Activated CD4-positive, alpha-beta T cell treated with anti-CD3 and anti-CD28 coated beads, Interleukin-2, amount 10 ng/mL, durations not matched to agents 24 days and 14 days (primary cell): ENCODE measurements at places on chromosomes 4 and X.
A peak's percentile ranks its signal among the peaks of the same experiment; 100 is the strongest.

- no peak for DNase-seq
Observed at GRCh38 chr4:123977641-123978081, 581.1 kb downstream of the SPRY1 start.

DNA sequence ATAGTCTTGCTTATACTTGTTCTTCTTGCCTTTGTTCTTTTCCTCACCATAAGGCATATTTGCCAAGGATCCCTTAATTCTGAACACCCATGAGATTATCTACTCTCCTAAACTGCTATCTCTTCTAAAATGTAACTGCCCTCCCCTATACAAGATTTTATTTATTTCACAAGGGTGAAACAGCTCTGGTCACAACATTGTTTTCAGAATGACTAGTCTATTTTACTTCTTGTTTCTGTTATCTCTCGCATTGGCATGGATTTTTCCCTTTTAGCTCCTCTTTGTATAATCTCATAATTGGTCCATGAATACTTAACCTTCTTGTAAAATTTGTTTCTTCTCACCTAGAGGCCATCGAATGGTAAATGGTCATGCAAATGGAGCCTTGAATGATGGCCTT is 17.2 kb upstream of the COL25A1 start:
- no peak for DNase-seq

DNA sequence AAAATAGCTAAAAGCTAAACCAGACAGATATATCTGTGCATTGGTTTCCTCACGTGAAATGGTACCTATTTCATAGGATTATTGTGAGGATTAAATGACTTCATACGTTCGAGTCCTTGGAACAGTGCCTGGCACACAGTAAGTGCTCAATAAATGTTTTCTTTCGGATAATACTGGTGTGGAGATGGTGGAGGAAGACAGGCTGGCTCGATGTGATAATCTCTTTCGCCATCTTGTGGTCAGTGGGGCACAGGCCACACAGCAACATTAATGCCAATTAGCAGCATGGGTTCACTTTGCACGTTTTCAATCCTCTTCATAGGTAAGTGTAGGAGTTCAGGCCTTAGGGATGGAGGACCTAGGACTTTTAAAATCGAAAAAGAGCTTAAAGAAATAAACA is 9.3 kb downstream of the PAGE4 start:
- DNase-seq: no peak

DNA sequence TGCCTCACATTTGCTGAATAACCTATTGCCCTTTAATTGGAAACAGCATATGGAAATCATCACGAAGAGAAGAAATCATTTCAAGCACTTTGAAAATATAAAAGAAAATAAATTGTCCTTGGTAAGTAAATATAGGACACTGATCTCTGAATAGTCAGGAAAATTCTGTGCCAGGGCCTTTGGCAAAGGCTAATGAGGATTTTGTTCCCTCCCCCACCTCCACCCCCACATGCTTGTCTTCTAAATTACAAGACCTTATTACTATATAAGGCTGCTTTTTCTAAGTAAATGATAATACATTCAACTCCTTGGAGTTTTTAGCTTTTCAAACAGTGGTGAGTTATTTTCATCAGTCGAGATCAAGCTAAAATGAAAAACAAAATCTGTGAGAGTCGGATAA is 15.8 kb downstream of the SYNPO2 start:
- DNase-seq: no peak

DNA sequence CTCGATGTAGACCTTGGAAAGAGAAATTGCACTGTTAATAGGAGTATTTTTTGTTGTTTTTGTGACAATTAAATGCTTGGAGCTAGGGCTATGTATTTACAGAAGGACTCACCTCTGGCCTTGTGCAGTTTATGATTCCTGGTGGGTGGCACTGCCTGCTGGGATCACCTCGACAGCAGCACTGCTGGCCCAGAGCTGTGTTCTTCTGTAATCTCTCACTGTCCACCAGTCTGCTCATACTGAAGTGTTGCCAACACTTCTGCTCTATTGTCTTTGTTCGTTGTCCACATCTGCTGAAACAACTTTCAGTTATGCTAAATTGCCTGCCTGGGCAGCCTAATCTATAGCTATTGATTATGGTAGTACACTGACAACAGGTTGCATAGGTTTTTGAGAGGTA is 194.4 kb upstream of the ANK2 start:
- DNase-seq: no peak

GRCh38 chr4:152935631-152936445 is at the start of gene FHDC1:
Gene FHDC1 (plus strand): TSS chr4:152936323. CDS start chr4:152943058, 6,735 bp downstream.
- peak; percentile 71 for DNase-seq

DNA sequence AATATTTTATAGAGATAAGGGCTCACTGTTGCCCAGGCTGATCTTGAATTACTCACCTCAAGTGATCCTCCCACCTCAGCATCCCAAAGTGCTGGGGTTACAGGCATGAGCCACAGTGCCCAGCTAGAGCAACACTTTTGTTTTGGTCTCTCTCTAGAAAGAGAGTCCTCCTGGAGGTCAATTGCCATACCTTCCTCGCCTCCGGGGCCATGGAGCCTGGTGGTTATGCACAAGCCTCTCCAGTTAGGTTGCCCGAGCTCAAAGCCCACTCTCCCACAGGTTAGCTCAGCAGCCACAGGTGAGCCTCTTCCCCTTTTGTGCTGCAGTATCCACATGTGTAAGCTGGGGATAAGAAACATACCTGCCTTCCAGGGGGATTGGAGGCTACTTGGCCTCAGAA is 24.2 kb upstream of the MAN2B2 start:
- no peak for DNase-seq

DNA sequence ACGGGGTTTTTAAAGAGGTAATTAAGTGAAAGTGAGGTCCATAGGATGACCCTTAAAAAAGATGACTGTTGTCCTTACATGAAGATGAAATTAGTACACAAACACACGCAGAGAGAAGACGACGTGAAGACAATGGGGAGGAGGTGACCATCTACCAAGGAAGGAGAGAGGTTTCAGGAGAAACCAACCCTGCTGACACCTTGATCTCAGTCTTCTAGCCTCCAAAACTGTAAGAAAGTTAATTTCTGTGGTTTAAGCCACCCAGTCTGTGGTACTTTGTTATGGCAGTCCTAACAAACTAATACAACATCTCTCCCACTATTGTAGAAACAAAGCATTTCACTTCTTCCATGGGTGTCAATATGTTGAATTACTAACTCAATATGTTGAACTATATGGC is 139.6 kb upstream of the ATOH1 start:
- DNase-seq: no peak

GRCh38 chr4:72701987-72702819 is 133.2 kb upstream of the ADAMTS3 start:
- DNase-seq: peak; percentile 79

- DNase-seq: no peak
Observed at GRCh38 chr4:78167510-78167909, 110.4 kb downstream of the FRAS1 start.

DNA sequence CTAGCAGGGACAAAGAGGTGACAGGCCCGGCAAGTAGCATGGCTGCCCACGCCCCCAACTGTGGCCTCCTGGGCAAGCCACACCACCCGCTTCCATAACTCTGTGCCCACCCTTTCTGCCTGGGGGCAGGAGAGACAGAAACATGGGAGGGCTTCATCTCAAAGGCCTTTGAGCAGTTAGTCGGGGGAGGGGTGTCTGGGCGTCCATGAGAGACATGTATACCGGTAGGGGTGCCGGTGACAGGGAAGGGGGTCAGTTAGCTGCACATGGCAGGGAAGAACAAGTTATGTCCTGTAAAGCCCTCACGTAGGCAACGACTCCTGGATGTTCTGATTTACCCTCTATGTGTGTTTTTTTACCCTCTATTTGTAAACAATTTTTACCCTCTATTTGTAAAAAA is 9.3 kb downstream of the PDZD4 start:
- DNase-seq: no peak

DNA sequence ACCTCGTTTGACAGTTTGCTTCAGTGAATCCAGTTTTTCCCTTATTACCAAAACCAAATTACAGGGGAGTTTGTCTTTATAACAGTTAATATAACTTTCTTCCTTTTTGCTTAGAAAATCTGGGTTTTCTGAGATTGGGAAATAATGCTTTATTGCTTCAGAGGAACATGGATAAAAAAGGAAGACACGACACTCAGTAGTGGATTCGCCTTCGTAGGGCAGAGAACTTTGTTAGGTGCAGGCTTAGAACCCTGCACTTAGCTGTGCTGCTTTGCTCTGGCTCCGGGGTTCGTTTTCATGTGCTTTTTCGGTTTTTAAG is 188.2 kb downstream of the SOWAHB start:
- no peak for DNase-seq

DNA sequence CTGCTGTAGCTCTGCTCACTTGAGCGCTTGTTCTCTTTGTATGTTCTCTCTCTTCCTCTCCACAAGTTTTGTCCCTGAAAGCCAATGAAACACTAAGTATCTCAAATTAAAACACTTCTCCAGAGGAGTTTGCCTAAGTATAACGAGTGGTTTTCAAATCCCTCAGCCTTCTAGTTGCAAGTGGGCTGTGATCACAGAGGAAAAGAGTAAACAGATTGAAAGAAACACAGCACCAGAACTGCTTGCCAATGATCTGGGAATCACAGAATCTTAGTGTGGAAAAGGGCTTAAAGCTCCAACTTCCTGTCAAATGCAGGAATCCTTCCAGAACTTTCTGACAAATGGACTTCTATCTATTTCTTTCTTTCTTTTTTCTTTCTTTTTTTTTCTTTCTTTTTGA is 4.8 kb upstream of the PRSS12 start:
- no peak for DNase-seq

- DNase-seq: no peak
Observed at GRCh38 chr4:55568905-55569504, 22.3 kb upstream of the CLOCK start.

DNA sequence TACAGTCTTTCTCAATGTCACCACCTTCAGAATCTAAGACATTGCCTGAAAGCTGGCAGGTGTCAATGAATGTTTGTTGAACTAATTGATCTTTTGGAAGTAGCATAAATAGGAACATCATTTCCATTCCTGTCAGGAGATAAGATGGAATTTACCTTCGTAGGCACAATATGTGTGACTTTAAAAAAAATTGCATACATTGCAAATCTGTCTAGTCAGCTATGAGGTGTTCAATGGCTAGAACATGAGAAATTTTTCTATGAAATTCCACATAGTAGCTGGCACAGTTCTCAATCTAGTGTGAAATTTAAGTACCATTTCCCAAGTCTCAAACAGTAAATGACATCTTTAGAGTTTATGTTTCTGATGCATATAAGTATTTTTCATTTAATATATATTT is 10.3 kb downstream of the PAGE2 start:
- no peak for DNase-seq
